ENCODE measurements at places on chromosomes 2 and 18. TPM values are rescaled to one million over a fixed set of nuclear protein-coding genes. Genes with fewer than 3 reads are reported as not detected.

DNA sequence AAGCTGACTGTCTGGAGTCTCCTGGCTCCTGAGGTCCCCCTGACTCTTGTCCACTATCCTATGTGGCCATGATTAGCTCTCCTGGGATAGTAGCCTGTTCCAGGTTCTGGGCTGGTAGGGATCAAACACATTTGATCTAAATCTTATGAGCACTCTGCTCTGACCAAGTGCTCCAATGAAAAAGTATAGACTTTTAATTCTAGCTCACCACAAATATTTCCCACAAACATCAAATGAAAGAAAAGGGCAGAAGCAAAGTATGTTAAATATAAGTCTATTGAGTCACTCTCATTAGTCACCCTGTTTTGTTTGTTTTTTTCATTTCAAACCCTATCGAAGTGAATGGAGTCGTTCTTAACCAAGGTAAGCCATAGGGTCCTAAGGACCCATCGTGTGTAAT is 39.7 kb upstream of the NEDD4L start:
- no peak overlapping the region for H3K4me3 ChIP-seq
- DNase-seq: peak; percentile 81
- H3K4me1 ChIP-seq: peaks cover 8% of the 10 kb centered on the region
- H3K27me3 ChIP-seq: no peaks in the 10 kb centered on the region
- H3K27ac ChIP-seq: no peak overlapping the region

DNA sequence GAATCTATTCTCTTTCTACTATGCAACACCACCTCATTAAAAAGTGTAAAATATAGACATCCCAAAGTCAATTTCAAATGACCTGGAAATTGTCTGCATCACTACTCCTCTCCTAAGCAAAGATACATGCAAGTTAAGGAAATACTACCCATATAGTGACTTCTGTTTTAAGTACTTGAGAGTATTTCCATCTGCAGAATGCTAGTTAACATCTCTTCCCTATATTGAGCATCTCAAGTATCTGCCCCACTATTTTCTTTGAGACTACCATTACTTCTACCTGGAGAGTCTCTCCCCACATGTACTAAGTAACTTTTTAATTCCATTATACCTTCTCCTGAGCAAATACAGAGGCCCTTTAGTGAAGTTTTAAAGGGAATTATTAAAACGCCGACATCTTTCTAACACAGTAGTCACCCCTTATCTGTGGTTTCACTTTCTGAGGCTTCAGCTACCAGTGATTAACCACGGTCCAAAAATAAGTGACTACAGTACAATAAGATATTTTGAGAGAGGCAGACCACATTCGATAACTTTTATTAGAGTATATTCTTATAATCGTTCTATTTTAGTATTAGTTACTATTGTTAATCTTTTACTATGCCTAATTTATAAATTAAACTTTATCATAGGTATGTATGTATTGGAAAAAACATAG is 21.8 kb downstream of the CWC22 start:
- no peak overlapping the region for H3K27ac ChIP-seq
- H3K4me1 ChIP-seq: peaks cover 2% of the 10 kb centered on the region
- H3K27me3 ChIP-seq: no peaks in the 10 kb centered on the region
- H3K4me3 ChIP-seq: no peak overlapping the region
- no peak for DNase-seq
- peaks cover 7% of the 10 kb centered on the region for H3K36me3 ChIP-seq

GRCh38 chr18:73660931-73661856 is 486.4 kb downstream of the FBXO15 start:
- no peak for DNase-seq
- H3K27ac ChIP-seq: no peak overlapping the region
- H3K4me3 ChIP-seq: no peak overlapping the region
- H3K36me3 ChIP-seq: no peaks in the 10 kb centered on the region
- no peaks in the 10 kb centered on the region for H3K27me3 ChIP-seq

DNA sequence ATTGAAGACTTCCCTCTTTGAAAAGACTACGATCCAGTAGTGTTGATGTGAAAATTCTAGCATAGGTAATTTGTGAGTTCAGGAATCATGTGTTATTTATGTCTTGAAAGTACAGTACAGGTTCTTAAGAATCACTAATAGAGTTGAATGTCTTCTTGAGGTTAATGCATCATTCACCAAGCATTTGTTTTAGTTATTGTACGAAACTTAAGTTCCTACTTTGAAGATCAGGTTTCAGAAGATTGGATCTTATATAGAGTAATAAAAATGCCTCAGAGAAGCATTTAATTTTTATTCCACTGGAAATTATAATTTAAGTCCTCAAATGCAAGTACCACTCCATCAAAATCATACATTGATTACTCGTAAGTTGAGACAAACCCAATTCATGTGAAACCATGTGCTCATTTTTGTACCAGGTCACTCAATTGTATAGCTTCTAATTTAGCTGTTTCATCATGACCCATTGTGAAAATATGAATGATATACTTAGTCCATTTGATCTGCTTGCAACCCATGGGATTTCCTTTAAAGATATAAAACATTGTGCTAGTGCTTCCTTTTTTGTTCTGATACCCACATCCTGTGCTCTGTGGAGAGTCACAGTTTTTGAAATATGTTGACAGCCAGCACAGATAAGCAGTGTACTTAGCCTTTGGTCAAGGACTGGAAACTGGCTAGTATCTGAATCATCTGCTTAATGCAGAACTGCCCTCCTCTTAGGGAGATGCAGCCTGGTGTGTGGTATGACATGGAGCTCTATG is 22.5 kb upstream of the RAB27B start:
- peaks cover 6% of the 10 kb centered on the region for H3K4me1 ChIP-seq
- H3K36me3 ChIP-seq: no peaks in the 10 kb centered on the region
- no peaks in the 10 kb centered on the region for H3K27me3 ChIP-seq
- no peak overlapping the region for H3K4me3 ChIP-seq
- H3K27ac ChIP-seq: no peak overlapping the region
- DNase-seq: peak; percentile 87

GRCh38 chr18:8253944-8254343 is 355.3 kb upstream of the RAB12 start:
- peaks cover 4% of the 10 kb centered on the region for H3K4me1 ChIP-seq
- no peaks in the 10 kb centered on the region for H3K27me3 ChIP-seq
- H3K36me3 ChIP-seq: peaks cover 3% of the 10 kb centered on the region
- no peak overlapping the region for H3K27ac ChIP-seq

- H3K4me3 ChIP-seq: no peak overlapping the region
- H3K27me3 ChIP-seq: no peaks in the 10 kb centered on the region
- H3K27ac ChIP-seq: peak overlapping the region; percentile 81
- peak; percentile 74 for DNase-seq
- peaks cover 4% of the 10 kb centered on the region for H3K4me1 ChIP-seq
Measured at GRCh38 chr2:234377761-234378391, 119.0 kb downstream of the ARL4C start.

- DNase-seq: no peak
- H3K27ac ChIP-seq: no peak overlapping the region
- no peaks in the 10 kb centered on the region for H3K36me3 ChIP-seq
- H3K27me3 ChIP-seq: no peaks in the 10 kb centered on the region
- no peaks in the 10 kb centered on the region for H3K4me1 ChIP-seq
Measured at GRCh38 chr2:39135690-39136259, 14.9 kb upstream of the SOS1 start.

GRCh38 chr2:39419282-39420223 is 17.5 kb downstream of the MAP4K3 start:
- no peaks in the 10 kb centered on the region for H3K36me3 ChIP-seq
- H3K27ac ChIP-seq: peak overlapping the region; percentile 61
- no peaks in the 10 kb centered on the region for H3K27me3 ChIP-seq
- peak overlapping the region; percentile 12 for H3K4me3 ChIP-seq
- peaks cover 7% of the 10 kb centered on the region for H3K4me1 ChIP-seq
- peak; percentile 80 for DNase-seq

GRCh38 chr2:15348636-15349035 is 212.5 kb downstream of the NBAS start:
- no peaks in the 10 kb centered on the region for H3K4me1 ChIP-seq
- no peak overlapping the region for H3K27ac ChIP-seq
- H3K36me3 ChIP-seq: peaks cover 10% of the 10 kb centered on the region
- DNase-seq: no peak
- H3K4me3 ChIP-seq: no peak overlapping the region

GRCh38 chr2:138846216-138846821 is 66.1 kb upstream of the NXPH2 start:
- no peaks in the 10 kb centered on the region for H3K27me3 ChIP-seq
- H3K4me1 ChIP-seq: no peaks in the 10 kb centered on the region
- no peak overlapping the region for H3K27ac ChIP-seq
- peak; percentile 7 for DNase-seq

GRCh38 chr2:38147333-38148121 is 71.6 kb upstream of the CYP1B1 start:
- no peaks in the 10 kb centered on the region for H3K36me3 ChIP-seq
- no peak overlapping the region for H3K4me3 ChIP-seq
- peak overlapping the region; percentile 95 for H3K27ac ChIP-seq
- 0 out of 2 replicates have a peak, but pooled peaks cover 2% of the 10 kb centered on the region for H3K27me3 ChIP-seq
- DNase-seq: peak; percentile 47

- DNase-seq: peak; percentile 99
- H3K4me3 ChIP-seq: no peak overlapping the region
- peaks cover 20% of the 10 kb centered on the region for H3K4me1 ChIP-seq
- no peaks in the 10 kb centered on the region for H3K36me3 ChIP-seq
- H3K27ac ChIP-seq: peak overlapping the region; percentile 97
- H3K27me3 ChIP-seq: no peaks in the 10 kb centered on the region
Measured at GRCh38 chr2:195561116-195561921, 95.7 kb upstream of the SLC39A10 start.

GRCh38 chr2:197711578-197711977 is 6.4 kb downstream of the MARS2 start:
- no peak overlapping the region for H3K27ac ChIP-seq
- peaks cover 2% of the 10 kb centered on the region for H3K36me3 ChIP-seq
- no peaks in the 10 kb centered on the region for H3K27me3 ChIP-seq
- peak; percentile 26 for DNase-seq
- peaks cover 5% of the 10 kb centered on the region for H3K4me1 ChIP-seq

HIBCH gene
- 15.6 TPM for total RNA-seq

SELENOI gene
- total RNA-seq: 25.0 TPM

Measured in IMR-90 (cell line).